Jurkat, Clone E6-1 (cell line): ENCODE measurements at places on chromosomes 7 and 10.

GRCh38 chr10:25815999-25816768 lies 117.8 kb upstream of the MYO3A start:
- peak; percentile 75 for DNase-seq

DNA sequence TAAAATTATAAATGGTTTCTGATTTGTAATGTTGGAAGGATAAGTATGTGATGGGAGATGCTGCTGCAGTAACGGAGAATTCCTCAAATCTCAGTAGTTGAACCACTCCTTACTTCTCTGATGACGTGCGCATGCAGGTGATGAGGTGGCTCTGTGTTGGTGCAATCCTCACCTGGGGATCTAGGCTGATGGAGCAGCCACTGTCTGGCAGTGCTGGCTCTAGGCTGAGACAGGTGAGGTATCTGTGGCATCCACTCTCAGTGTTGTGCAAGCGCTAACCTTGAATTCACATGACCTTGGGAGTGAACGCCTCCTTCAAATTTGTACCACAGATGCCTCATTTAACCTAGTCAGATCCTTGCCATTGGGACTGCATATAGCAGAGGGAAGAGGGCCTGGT lies 35.0 kb downstream of the LHFPL3 start:
- no peak for DNase-seq

DNA sequence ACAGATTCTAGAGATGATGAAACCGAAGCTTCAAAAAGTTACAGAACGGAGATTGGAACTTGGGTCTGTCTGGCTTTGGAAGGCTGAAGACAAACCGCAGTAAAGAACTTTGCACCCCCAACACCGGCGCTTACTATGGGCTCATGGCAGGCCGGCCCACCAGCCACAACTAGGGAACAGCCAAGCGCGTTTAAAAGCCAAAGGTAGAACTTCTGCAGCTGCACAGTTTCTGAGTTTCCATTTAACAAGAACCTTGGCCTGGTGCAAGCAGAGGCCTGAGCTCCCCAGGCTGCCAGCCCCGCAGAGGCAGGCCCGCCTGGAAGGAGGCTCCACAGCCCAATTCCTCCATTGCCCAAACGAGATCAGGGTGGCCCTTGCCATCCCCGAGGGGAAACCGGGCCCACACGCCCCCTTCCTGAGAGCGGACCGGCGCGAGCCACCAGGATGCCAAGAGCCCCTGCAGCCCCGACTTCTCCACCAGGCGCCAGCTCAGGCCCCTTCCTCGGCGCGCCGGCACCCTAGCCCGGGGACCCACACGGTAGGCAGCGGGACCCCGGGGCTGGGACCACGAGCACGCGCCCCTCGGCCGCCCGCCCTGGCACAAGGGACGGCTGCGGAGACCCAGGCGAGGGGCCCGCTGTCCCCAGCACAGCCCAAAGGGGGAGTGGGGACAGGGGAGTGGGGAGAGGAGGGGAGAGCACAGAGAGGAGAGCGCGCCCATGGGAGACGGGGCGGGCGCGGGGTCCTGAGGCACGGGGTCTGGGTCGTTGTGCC lies 566 bp downstream of the MAD1L1 start:
- no peak for DNase-seq

GRCh38 chr10:112519133-112519761 lies 72.2 kb downstream of the VTI1A start:
- DNase-seq: no peak

- no peak for DNase-seq
These were observed 70.0 kb downstream of the ARL4A start for GRCh38 chr7:12757443-12757842.

- DNase-seq: no peak
These were observed 33.3 kb downstream of the A1CF start for GRCh38 chr10:50851884-50852671.

GRCh38 chr10:51640120-51640819 lies 59.1 kb downstream of the CSTF2T start:
- no peak for DNase-seq

DNA sequence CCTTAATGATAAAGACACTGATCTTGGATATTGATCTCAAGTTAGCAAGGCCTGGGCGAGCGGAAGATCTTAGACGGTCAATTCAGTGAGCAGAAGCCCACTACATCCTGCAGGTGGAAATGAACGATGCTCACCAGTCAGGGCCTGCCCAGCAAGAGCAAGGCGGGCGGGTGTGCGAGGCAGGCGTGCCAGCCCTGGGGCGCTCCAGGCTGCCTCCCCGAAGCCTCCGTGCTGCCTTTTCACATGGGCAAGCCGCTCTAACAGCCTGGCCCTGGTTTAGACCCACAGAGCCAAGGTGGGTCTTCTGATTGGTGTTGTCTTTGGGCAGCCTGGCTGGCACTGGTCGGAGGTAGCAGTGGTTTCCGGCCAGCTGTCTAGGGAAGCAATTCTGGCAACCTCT lies 475.1 kb upstream of the FOXK1 start:
- DNase-seq: no peak

DNA sequence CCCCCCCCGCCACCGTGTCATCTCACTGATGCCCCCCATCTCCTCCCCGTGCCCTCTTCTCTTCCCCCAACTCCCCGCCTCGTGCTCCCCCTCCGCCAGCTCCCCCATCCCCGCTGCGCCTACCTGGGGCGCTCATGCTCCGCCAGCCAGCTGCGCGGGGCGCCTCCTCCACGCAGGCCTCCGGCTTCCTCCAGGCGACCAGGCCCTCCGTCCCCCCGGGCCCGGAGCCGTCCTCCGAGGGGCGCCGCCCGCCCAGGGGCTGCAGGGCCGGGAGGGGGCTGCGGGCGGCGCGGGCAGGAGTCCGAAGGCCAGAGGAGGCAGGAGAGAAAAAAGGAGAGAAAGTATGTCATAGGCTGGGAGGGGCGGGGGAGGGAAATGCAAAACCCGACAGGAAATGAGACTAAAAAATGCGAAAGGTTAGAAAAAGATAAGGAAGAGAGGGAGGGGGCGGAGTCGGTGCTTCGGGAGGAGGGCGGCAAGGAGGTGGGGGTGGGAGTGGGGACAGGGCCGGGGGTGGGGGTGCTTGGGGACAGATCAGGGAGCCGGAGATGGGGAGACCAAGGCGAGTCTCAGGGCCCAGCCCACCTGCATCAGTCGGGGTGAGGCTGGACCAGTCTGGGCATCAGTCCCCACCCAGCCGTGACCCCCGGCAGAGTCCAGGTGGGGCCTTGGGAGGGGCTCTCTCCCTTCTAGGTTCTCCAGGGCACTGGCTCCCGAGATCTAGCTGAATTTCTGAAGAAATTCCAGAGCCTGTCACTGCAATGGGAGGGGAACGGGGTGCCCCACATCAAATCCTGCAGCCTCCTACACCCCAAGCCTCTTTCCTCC lies at the start of gene CARD11:
Gene CARD11 (minus strand): TSS at position 324 of the 828 bp plus-strand sequence. CDS start 85,361 bp downstream, outside the sequence.
- peak; percentile 60 for DNase-seq

DNA sequence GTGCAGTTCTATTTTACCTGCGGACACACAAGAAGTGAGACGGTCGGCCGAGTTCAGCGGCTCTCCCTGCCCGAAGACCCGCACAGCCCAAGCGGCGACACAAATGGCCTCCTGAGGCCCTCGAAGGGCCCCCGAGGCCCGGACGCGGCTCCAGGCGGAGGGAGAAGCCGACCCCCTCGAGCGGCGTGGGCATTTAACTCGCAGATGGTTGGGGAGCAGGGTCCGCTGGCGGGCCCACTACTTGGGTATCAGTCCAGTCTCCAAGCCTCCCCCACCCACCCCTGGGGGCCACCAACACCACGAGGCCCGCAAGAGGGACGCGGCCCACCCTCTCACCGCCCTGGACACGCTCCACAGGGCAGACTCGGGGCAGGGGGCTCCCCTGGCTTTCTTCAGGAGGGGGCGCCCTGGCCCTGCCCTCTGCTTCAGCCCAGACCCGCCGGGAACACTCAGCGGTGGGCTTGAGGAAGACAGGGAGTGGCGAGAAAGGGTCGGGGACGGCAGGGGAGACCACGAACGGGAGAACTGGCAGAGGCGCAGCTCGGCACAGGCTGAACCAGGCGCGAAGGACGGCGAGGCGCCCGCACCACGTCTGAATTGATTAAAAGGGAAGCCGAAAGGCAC lies 1.7 kb downstream of the IGF2BP3 start:
- DNase-seq: no peak

DNA sequence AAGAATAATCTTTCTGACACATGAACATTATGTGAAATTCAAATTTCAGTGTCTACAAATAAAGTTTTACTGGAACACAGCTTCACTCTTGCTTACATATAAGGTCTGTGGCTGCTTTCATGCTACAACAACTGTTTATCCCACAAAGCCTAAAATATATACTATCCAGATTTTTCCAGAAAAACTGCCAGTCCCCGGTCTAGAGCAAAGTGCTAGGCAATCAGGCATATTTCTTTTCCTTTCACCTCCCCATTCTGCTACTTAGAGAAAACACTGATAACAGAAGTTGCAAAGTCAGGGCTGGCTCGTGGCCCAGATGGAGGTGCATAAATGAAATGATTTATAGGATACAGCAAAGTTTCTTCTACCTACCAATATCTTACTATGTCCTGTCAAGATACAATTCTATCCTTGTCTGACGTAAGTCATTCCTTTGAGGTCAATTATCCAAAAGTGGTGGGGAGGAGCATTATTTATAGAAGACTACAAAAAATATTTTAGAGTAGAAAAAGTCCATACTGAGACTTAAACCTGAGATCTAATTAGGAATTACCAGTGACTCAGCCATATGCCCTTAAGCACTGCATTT lies 384.1 kb downstream of the NXPH1 start:
- DNase-seq: no peak

GRCh38 chr7:17057143-17057509 lies 175.3 kb upstream of the AGR3 start:
- DNase-seq: no peak

DNA sequence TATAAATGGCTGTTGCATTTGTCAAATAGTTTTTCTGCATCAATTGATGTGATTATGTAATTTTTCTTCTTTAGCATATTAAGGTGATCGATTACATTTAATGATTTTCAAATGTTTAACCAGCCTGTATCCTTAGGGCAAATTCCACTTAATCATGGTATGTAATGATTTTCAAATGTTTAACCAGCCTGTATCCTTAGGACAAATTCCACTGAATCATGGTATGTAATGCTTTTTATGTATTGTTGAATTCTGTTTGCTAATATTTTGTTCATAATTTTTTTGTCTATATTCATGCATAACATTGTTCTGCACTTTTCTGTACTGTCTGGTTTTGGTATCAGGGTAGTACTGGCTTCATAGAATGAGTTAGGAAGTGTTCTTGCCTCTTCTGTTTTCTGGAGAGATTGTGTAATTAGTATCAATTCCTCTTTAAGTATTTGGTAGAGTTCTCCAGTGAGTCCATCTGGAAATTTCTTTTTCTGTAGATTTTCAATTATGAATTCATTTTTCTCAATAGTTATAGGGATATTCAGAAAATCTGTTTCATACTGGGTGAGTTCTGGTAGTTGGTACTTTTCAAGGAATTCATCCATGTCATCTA lies 393.2 kb upstream of the FOXK1 start:
- DNase-seq: no peak

DNA sequence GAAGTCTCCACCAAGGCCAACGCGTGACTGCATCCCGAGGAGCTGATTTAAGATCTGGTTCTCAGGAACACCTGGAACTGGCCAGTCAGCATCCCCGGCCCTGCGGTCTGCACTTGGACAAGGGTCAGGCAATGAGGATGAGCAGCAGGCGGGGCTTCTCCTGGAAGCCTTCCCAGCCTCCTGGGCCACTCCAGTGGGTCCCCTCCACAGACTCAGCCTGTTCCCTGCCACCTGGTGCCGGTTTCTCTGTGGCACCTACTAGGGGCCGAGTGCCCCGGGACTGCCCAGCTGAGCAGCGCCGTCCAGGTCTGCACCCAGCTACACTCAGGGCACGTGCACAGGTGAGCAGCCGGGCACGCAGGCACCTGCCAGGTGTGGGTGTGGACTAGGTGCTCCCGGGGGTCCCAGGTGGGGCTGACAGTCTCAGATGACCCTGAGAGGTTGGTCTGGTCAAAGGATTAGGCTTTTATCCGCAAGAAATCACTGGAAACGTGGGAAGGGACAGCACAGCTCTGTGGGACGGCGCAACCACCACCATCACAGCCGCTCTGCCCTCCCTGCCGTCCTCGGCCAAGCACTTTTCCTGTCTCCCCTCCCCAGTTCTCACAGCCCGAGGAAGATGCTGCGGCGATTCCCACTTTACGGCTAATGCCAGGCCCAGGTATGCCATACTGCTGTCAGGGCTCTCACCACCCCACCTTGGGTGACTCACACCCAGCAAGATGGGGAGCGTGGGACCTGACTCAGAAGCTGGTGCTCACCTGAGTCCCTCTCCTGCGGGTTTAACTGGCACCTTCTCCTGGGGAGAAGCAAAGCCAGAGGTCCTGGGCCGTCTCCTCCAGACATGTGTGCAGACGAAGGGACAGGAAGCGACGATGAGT lies 166.0 kb downstream of the RNF216 start:
- no peak for DNase-seq

GRCh38 chr7:157737151-157738065 lies 400.6 kb downstream of the DNAJB6 start:
- no peak for DNase-seq

- no peak for DNase-seq
These were observed 23.4 kb upstream of the AKR1C3 start for GRCh38 chr10:5070648-5071410.

GRCh38 chr7:132125096-132125495 lies 451.2 kb downstream of the PLXNA4 start:
- no peak for DNase-seq

GRCh38 chr10:125482108-125482507 lies 200.9 kb downstream of the TEX36 start:
- no peak for DNase-seq

GRCh38 chr10:132893090-132893489 lies 49.3 kb downstream of the CFAP46 start:
- DNase-seq: no peak

DNA sequence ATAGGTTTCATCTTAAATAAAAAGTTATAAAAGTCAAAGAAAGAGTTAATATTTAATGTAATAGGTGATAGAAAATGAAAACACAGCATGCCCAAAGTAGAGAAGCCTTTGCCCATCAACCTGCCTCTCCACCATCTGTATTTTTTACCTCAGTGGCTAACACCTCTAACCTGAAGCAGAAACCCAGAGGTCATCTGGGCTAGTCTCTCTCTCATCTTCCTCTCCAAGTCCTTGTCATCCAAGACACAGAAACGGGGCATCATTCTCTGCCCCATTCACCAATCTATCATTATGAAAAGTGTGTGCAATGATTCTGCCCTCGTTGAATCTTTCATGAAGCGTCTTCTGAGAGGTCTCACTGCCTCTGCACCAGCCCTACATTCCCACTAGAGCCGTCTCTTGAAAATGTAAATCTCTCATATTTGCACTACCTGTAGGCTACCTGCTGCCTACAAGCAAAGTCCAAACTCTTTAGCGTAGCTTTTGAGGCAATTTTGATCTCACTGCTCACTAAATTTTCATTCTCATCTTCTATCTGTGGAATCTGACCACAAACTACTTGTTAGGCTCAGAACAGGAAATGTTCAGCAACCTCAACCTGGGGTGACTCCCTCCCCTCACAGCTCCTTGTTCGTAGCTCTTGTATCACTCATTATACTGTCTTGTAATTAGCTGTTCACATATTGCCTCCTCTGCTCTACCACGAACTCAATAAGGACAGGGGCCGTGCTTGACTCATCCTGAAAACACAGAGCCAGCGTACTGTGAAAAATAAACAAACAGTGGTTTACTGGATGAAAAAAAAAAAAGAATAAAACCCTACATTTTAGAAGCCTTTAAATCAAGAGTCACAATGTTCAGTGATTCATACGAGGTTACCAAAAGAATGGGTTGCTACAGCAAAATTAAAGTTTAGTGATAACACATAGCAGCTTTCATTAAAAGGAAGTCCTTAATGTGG lies 83.1 kb downstream of the CTNNA3 start:
- DNase-seq: peak; percentile 82

- no peak for DNase-seq
These were observed 1.8 kb upstream of the MEOX2 start for GRCh38 chr7:15688279-15688626.

GRCh38 chr10:126171555-126171954 lies 216.7 kb downstream of the ADAM12 start:
- DNase-seq: no peak
